Cortex of kidney (tissue), 1 donor: ENCODE measurements at places on chromosomes 5 and 9.

GRCh38 chr9:77224746-77225312 lies 47.5 kb downstream of the VPS13A start:
- DNase-seq: no peak

- DNase-seq: no peak
These were observed 28.9 kb downstream of the HABP4 start for GRCh38 chr9:96478829-96479371.

- no peak for DNase-seq
These were observed 5.6 kb downstream of the JMY start for GRCh38 chr5:79241535-79241979.

GRCh38 chr9:81861644-81862043 lies 66.6 kb upstream of the SPATA31D4 start:
- no peak for DNase-seq

DNA sequence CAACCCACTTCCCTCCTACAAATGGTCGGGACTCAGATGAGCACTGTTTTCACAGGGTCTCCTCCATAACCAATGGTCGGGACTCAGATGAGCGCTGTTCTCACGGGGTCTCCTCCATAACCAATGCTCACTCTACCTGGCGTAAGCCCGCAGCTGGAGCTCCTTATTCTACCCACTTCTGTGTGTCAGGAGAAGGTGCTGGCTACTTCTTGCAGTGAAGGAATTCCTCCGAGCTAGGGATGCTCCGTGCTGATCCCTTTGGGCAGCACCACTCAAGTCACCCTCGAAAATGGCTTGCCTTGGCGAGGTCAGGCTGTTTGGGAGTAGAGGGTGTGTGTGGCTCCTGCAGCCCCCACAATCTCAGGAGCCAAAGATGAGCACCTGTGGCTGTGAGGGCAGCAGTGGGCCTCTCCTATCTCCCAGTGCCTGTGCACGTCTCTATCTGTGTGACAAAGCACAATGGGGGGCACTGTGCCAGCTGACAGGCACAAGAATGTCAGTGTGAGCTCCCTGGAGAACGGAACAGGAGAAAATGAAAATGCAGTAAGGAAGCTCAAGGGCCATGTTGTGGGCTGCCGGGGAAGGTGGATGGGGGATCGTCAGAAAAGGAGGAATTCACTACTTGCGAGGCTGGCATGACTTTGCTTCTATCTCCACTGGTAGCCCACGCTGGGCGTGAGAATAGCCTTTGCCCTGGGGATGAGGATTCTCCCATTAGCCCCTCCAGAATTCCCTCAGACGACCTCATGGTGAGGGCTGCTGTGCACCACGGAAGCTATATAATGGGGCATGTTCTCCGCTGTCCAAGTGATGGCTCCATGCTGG lies 3.9 kb upstream of the BTNL9 start:
- no peak for DNase-seq

DNA sequence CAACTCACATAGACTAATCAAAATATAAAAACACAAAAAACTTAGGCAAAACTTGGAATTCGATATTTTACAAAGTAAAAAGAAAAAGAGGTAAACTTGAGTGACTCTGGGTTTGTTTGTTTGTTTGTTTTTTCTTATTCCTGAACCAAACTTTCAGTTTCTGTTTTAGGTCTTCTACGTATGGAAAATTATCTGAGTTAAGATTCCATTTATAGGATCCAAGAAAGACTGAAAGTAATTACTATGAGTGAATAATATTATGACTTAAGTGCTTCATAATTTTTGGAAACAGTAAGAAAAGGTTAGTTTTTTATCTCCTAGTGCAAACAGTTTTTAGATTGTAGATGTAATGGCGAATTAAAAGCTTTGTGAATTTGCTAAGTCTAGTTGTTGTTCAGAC lies 13.2 kb downstream of the ST8SIA4 start:
- no peak for DNase-seq

GRCh38 chr9:136052991-136053756 lies 41.9 kb downstream of the NACC2 start:
- no peak for DNase-seq

DNA sequence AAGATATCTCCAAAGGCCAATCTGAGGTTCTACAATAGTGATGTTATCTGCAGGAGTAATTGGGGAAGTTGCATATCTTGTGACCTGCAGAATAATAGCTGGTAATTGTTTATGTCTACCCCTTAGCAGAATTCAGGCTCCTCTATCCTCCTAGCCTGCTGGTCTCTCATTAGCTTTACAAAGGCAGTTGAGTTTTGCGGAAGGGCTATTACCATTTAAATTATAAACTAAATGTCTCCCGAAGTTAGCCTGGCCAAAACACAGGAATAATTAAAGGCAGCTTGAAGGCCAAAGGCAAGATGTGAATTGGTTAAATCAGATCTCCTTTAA lies 168.7 kb downstream of the TTC39B start:
- no peak for DNase-seq

DNA sequence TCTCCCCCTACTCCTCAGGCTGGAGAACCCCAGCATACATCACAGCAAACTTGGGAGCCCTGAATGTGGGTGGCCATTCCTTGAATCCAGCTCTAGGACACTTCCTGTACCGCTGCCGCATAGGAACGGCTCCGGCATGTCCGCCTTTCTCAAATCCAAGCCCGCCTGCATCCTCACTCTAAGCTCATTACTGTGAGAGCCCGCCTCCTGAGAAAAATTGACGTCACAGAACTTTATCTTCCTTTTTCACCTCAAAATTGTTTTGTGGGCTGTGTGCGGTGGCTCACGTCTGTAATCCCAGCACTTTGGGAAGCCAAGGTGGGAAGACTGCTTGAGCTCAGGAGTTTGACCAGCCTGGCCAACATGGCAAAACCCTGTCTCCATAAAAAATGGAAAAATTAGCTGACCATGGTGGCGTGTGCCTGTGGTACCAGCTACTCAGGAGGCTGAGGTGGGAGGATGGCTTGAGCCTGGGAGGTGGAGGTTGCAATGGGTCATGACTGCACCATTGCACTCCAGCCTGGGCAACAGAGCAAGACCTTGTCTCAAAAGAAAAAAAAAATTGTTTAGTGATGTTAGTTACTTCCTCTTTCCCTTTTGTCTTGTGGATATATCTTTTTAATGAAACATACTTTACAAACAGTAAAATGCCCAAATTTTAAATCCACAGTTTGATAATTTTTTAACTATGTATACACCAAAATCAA lies 22.8 kb downstream of the RNF44 start:
- no peak for DNase-seq

GRCh38 chr5:167696558-167697314 lies 594.7 kb upstream of the WWC1 start:
- DNase-seq: no peak

- no peak for DNase-seq
These were observed 154.1 kb downstream of the CARTPT start for GRCh38 chr5:71873191-71873591.

- DNase-seq: no peak
These were observed 5.4 kb downstream of the GFPT2 start for GRCh38 chr5:180347702-180348101.

DNA sequence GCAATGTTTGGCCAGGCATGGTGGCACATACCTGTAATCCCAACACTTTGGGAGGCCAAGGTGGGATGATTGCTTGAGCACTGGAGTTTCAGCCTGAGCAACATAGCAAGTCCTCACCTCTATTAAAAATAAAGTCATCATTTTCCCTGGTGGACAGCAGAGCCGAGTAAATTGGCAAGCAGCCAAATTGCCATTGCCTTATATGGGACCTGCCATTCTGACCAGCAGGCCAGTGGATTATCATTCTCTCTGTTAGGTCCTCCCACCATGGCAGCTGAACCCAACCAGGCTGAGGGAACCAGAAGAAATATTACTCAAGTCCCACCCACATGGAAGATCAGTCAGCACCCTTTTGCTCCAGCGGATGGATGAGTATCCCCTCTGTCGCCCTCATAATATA lies 1829.9 kb downstream of the EFNA5 start:
- no peak for DNase-seq

DNA sequence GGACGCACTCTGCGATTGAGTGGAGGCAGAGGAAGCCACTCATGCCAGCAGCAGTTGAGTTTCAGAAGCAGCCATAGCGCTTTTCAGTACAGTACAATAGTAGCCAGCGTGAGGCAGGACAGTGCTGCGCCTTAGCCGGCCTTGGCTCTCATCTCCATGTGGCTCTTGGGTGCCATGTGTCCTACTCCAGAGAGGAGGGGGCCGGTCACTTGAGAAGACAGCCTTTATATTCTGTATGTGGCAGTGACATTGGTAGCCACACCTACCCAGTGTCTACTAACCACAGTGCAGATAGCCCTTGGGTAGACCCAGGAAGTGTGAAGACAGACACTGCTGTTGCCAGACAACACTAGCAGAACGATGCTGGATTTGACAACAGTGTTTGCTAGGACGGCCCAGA lies 42.3 kb downstream of the FAM78A start:
- no peak for DNase-seq

GRCh38 chr9:93321220-93321610 lies 130.3 kb upstream of the FAM120A start:
- DNase-seq: no peak

DNA sequence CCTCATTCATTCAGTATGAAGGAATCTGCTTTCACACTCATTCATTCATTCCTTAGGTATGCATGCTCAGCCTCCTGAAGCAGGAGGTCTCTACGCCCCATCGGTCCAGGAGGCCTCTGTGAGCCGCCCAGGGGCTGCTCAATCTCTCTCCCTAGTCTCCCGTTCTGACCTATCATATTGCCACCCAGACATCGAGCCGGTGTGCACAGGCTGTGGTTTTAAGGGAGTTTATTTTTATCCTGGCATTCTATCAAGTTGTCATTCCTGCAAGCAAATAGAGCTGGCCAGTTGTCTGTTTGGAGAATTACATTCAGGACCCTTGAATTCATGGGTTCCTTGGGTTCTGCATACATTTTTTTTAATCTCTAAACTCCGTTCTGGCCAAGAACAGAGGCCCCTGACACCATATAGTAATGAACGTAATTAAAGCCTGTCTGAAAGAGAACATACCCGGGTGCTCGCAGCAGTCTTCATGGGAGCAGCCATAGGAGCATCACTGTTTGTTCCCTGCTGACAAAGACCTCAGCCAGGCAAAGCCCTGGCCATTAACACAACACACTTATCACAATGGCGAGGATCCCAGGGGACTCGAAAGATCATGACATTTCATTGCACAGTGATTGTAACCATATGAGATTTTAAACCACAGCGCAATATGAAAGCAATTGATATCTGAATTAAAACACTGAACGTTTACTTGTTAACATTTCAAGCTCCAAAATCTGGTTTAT lies 80.9 kb downstream of the ADAMTS16 start:
- DNase-seq: no peak

GRCh38 chr5:111131356-111131755 lies 39.2 kb downstream of the WDR36 start:
- DNase-seq: no peak

DNA sequence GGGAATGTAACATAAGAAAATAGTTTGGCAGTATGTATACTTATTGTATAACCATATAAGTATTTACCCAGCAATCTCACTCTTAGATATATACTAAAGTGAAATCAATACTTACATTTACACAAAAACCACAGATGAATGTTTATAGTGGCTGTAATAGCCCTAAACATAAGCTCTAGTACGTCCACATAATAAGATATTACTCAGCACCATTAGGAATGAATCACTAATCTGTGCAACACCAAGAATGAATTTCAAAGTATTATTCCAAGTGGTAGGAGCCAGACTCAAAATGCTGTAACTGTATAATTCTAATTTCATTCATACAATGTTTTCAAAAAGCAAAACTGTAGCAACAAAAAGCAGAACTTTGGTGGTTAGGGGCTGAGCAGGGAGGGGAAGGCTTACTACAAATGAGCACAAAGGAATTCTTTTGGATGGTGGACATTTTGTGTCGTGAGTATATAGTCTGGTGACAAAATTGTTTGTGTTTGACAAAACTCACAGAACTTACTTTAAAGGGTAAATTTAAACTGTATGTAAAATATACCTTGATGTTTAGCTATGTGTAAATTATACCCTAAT lies 11.9 kb upstream of the C5orf46 start:
- no peak for DNase-seq

DNA sequence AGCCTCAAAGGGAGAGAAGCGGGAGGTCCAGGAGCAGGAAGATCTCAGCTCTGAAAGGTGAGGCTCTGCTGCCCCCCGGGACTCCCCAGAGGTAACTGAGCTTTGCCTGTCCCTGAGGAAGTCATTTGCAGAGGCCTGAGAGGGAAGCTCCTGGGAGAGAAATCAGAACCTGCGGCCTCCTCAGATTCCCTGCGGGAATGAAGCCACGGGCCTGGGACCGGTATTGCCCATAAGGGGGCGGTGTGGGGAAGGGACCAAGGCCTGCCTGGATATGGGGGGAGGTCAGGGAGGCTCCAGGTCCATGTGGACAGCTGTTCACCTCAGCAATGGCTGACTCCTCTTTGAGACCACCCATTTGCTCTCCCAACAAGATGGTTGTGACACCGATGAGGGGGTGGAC lies 1.3 kb downstream of the SPATA31E1 start:
- DNase-seq: no peak

- DNase-seq: no peak
These were observed 101.9 kb upstream of the SLC44A1 start for GRCh38 chr9:105142406-105143135.

DNA sequence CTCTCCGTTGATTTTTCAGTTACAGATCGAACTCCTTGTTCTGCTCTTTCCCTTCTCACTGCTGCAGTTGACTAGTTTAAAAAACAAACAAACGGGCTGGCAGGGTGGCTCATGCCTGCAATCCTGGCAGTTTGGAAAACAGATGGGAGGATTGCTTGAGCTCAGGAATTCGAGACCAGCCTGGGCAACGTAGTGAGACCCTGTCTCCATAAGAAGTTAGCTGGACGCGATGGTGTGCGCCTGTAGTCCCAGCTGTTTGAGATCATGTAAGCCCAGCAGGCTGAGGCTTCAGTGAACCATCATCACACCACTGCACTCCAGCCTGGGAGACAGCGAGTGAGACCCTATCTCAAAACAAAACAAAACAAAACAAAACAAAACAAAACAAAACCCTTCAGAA lies 51.4 kb upstream of the NCS1 start:
- no peak for DNase-seq

GRCh38 chr9:135359764-135360163 lies 119.8 kb upstream of the PPP1R26 start:
- no peak for DNase-seq

DNA sequence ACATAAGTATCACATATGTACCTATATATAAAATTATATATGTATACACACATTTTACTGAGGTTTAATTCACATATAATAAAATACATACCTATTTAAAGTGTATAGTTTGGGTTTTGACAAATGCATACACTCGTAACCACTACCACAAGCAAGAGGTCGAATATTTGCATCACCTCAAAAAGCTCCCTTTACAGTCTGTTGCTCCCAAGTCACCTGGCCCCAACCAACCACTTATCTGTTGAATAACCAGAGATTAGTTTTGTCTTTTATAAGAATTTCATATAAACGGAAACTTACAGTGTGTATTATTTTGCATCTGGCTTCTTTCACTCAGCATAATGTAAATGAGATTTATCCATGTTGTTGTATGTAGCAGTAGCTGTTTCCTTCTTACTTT lies 218.9 kb downstream of the MAT2B start:
- DNase-seq: no peak

DNA sequence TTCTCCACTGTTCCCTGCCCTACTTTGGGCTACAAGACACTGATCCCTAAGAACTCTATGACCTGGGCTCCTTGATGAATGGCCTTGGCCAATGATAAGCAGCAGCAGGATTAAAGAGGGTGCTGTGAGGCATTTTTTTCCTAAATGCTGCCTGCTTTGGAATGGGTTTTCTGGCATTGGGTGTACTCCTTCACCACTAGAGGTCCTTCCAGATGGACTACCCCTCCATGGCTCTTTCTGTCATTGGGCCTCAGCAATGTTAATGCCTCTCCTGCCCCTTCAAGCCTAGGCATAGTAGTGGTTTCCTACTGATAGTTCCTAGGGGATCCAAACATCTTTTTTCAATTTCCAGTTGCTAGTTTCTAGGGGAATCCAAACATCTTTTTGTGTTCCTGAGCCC lies 319.3 kb upstream of the RPS23 start:
- DNase-seq: no peak
